ENCODE measurements at places on chromosomes 13 and 19. TPM values are rescaled to one million over a fixed set of nuclear protein-coding genes. Genes with fewer than 3 reads are reported as not detected.

- no peak for DNase-seq
These were observed 16.1 kb downstream of the CEACAM1 start for GRCh38 chr19:42512130-42512636.

- DNase-seq, result peak; percentile 48
These were observed 2.2 kb upstream of the KCTD12 start for GRCh38 chr13:76888421-76888820.

Gene RGCC
- 8.0 TPM for total RNA-seq

DNA sequence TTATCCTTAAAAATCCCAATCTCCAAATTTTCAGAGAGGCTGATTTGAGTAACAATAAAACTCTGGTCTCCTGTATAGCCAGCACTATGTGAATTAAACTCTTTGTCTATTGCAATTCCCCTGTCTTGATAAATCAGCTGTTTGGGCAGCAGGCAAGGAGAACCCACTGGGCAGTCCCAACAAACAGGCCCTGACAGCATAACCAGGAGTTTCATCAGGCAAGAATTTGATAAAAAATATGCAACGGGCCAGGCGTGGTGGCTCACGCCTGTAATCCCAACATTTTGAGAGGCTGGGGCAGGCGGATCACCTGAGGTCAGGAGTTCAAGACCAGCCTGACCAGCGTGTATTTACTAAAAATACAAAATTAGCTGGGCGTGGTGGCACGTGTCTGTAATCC lies 42.1 kb downstream of the STK24 start:
- DNase-seq, result peak; percentile 52

DNA sequence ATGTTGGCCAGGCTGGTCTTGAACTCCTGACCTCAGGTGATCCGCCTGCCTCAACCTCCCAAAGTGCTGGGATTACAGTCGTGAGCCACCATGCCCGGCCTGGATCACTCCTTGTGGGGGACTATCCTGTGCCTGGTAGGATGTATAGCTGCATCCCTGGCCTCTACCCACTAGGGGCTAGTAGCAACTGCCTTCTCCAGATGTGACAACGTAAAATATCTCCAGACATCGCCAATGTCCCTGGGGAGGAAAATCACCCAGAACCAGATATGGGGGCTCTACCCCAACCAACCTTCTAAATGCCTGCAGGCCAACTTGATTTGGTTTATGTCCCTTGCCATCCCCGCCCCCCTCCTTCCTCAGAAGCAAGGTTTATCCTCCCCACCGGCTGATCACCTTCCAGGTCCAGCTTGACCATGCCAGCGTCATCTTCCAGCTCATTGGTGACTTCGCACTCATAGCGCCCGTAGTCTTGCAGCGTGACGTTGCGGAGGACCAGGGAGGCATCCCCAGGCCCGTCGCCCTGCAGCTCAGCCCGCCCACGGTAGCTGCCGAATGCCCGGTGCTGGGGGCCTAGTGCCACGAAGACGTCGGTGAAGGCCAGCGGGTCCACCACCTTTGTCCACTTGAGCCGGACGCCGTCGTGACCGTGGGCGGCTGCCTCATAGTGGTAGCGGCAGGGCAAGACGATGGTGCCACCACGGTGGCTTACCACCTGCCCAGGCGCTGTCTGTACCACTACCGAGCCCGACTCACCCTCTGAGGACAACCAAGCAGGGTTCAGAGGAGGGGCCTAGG lies 12.5 kb downstream of the TM6SF2 start:
- DNase-seq, result no peak

All from mammary epithelial cell (primary cell).